ENCODE measurements at places on chromosomes 2 and 18.

DNA sequence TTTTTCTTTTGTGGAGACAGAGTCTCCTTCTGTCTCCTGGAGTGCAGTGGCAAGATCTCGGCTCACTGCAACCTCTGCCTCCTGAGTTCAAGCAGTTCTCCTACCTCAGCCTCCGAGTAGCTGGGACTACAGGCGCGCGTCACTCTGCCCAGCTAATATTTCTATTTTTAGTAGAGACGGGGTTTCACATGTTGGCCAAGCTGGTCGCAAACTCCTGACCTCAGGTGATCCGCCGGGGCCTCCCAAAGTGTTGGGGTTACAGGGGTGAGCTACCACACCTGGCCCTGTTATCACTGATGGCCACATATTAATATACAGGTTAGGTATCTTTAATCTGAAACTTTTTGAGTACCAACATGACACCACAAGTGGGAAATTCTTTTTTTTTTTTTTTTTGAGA, 3.4 kb downstream of the MRPL35 start:
- no peak for DNase-seq

- DNase-seq, result no peak
Measured at GRCh38 chr2:68448671-68449653, 18.1 kb downstream of the FBXO48 start.

DNA sequence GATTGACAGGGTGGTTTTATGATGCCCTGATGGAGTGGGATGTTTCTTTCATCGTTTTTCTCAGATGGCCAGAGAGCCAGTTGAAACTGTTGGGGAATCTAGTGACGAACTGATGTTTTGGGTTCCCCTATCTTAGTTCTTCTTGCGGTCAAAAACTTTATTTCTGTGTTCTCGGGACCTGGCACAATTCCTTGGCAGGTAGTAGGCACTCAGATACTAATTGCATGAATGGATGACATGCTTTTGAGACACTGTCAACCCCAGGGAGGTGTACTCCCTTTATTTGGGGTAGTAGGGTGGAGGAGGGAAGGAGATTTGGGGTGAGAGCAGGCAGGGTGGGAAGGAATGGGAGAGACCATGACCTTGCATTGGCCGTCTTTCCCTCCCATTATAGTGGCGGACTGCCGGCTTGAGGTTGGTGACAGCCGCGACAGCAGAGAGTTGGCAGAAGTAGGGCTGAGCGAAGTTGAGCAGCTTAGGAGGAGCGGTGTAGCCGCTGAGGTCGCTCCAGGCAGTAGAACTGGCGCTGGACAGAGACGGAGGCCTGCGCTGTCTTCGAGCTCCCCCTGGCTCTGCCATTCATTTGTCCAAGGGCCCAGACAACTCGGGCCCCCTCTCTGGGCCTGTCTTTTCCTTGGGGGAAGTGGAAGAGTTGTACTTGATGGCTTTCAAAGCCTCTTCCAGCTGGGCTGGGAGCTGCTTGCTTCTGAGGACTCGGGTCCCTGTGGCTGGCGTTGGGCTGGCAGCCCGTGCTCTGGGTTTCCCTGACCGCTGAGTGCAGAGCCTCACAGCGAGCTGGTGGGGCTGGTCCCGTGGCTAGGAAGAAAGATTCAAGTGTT, 2.6 kb downstream of the TET3 start:
- DNase-seq, result peak; percentile 43

DNA sequence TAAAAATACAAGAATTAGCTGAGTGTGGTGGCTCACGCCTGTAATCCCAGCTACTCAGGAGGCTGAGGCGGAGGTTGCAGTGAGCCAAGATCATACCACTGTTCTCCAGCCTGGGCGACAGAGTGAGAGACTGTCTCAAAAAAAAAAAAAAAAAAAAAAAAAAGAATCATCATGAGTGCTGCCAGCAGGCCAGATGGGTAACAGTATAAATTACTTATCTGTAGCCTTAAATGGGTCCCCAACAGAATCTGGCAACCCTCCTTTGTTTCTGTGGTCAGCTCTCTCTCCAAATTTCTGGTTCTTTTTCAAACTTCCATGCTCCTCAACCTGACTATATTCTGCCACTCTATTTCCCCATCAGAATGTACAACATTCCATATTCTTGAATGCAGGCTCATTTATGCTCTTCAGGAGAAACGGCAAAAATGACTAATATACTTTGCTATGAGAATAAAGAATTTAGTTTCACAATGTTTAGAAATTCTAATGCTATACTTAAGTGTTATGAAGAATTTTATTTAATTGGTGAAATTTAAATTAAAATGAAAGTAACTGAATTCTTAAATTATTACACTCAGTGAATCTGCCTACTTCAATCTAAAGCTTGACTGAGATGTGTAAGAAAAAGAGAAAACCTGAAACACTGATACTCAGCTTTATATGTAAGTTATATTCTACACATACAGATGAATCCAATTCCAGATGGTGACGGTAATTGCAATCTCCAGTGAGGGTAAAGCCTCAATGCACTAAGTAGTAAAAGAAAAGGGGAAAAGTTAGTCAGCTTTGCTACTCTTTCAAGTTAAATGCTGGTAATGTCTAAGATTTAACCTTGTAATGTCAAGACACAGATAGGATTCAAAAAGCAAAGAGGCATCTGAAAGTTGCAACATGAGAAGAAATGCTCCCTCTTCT, 24.8 kb downstream of the LPIN2 start:
- no peak for DNase-seq

DNA sequence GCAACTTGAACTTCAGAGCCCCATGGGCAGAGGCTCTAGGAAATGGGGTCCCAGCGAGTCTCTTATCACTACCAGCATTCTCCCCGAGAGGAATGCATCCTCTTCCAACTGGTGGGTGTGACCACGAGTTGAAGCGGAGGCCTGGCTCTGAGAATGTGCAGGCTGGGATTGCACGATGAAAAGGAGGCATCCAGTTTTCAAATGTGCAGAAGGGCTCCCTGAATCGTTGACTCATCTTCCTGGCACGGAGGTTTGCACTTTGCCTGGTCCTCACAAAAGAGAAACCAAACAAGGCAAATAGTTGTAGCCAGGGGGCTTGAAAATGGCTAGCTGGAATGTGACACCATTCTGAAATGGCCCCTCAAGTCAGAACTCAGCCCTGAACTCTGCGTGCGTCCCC, 216.7 kb downstream of the GLI2 start:
- DNase-seq, result no peak

- DNase-seq, result no peak
Measured at GRCh38 chr2:6978991-6979390, 61.8 kb downstream of the RNF144A start.

- DNase-seq, result no peak
Measured at GRCh38 chr2:200756618-200757321, 54.9 kb upstream of the BZW1 start.

DNA sequence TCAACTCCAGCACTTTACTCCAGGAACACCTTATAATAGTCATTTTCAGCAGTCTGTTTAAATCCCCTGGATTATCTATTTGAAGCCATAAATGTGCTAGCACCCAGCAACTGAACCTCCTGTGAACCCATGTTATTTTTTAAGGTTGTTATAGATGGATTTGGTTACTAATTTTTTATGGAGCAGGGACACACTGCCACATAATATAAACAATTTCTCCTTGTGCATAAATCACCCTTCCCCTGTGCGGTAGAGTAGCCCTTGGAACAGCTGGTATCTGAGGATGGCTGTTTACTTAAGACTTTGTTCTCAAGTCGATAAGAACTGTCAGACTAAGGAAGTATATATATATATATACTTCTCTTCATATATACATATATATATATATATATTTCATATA, 367.4 kb downstream of the EPHA4 start:
- no peak for DNase-seq

DNA sequence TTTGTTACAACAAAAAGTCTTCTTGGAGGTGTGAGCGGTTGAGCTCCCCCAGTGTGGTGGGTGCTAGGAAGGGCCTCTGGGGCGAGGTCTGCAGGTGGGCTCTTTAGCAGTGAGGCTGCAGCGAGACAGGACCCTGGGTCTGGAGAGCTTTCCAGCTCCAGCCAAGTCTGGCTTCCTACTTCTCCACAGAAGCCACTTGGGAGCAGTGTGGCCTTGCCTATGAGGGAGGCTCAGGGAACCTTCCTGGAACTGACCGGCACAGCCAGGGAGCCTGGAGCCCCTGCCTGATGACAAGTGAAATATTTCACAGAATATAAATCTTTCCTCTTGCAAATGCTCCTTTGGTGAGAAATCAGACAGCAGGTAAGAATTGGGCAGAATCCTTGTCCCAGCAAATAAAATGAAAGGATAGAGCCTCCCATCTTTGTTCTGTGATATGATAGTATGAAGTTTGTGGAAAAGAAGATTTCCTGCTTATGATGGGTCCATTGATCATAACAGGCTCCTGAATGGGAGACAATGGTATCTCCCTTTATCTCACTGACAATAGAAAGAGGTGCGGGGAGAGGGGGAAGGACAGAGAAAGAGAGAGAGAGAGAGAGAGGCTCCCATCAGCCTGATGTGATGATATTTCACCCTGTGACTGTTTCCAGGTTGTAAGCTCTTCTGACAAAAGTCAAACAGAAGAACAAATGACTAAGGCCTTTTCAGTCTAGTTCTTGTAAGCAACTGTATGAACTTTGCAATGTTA, 289.8 kb upstream of the SPRED2 start:
- peak; percentile 34 for DNase-seq
